Inflammatory macrophage treated with lipopolysaccharide for 4 hours (primary cell): ENCODE measurements at places on chromosomes 3 and 15.

DNA sequence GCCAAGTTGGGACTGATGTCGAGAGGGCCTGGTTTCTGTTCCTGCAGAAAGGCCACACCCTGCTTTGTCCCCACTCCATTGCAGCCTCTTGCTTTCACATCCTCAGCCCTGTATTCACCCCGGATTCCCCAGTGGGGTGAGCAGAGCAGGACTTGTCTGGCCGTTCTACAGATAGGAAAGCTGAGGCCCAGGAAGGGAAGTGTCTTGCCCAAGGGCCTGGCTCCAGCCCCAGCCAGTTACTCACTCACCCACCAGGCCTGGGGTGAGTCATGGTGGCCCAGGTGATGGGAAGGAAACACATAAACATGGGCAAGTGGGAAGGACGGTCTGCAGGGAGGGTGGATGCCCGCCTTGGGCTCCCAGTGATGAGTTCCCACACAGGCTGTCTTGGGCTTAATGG, 6.1 kb upstream of the DUSP7 start:
- peak; percentile 97 for DNase-seq

- no peak for DNase-seq
These were observed 429.2 kb upstream of the NR2F2 start for GRCh38 chr15:95901271-95901670.

DNA sequence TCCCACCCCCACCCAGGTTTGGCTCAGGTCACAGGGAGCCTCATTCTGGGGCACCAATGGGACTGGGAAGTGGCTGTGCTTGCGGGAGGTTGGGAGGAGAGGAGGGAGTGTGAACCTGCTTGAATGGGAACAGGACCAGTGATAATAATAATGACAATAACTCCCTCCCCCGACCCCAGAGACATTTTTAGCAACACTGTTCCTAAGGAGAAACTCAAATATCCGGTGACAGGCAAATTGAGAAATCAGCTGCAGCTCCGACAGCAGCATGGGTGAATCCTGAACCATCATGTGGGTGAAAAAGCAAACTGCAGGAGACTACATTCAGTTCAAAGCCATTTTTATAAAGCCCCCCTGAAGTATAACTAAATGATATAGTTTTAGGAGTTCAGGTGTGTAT, 11.6 kb upstream of the RPL29 start:
- no peak for DNase-seq

DNA sequence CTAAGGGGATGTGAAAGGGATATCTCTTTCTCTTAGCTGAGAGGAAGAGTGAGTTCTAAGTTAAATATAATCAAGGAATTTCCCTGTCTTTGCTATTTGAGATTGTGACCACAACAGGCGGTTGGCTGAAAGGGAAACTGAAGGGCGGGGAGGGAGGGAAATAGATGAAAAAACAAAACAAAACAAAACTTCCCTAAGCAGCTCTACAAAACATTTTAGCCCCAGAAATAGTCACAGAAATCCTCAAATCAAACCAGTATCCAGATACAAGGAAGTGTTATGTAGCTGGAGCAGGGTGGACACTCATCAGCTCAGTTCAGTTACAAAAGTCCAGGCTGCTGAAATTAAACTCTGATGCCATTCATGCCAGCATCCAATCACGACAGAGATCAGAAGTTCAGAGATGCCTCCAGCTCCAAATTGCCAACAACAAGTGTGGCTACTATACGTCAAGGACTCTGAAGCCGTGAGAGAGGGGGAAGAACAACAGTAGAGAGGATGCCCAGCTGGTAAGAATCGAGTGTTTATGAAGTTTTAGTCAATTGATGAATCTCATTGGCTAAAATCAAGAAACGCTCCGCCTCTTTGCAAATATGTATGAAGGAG, 319 bp upstream of the TP63 start:
- DNase-seq = peak; percentile 50

GRCh38 chr3:48596157-48596556, 1.0 kb upstream of the COL7A1 start:
- DNase-seq = no peak

GRCh38 chr3:23665741-23666140, 140.0 kb upstream of the UBE2E1 start:
- DNase-seq = no peak

- peak; percentile 9 for DNase-seq
These were observed 133.8 kb downstream of the GMNC start for GRCh38 chr3:190728574-190729246.

DNA sequence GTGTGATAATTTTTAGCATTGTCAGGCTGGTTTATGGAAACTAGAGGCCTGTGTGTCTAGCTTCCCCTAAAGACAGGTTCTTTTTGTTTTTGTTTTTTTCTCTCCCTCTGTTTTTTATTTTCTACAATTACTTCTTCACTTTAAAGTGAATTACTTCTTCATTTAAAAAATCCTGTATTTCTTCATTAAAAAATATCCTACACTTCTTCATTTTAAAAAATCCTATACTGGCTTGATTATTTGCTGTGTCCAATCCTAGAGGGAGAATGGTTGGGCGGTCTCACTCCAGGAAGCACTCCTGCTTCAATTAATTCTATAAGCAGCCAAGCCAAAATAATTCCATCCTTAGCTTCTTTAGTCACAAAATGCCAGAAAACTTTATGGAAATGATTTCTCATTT, 11.8 kb downstream of the ATG7 start:
- DNase-seq = peak; percentile 30

GRCh38 chr3:149579838-149580542, 77.8 kb downstream of the WWTR1 start:
- DNase-seq = peak; percentile 8

GRCh38 chr15:70247281-70247680, 149.6 kb upstream of the TLE3 start:
- DNase-seq = no peak

DNA sequence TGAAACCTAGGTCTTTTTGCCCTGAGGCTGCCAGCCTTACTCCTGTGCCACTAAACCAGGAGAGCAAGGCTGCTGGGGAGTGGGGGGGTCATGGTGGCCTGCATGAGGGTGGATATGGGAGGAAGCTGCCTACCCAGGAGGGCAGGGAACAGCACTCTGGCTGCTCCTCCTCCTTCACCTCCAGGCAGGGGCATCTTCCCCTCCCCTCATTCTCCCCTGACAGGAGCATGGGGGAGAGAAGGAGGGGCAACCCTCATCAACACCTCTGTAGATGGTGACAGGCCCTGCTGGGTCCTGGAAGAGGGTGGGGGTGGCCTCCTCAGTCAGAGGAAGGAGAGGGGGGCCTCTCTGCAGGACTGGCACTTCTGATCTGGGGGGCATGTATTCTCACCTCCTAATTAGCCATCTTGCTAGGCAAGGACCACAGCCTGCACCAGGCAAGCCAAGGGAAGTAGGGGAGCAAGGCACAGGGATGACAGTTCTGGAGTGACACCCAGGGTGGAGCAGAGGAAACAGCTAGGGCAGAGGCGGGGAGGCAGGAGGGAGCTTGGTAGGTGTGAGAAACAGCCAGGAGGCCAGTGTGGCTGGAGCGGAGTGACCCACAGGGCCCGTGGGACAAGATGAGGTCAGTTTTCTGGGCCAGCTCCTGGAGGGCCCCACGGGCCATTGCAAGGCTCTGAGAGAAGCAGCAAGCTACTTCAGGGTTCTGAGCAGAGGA, 4.9 kb downstream of the CCDC33 start:
- DNase-seq = no peak

DNA sequence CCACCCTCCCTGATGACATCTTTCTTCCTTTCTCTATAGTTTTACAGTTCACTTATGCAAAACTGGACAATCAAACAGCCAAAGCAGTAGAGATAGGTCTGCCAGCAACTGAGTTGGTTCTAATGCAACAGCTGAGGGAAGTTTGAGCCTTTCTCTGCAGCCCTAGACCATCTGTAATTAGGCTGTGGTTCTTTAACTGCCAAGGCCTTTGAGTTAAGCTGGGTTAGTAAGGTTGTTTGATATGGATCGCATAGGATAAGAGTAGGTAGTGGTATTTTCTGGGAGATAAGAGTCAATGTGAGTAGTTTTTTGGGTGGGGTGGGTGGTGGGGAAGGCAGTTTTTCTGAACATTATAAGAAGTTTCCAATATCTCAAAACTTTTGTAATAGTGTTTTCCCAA, 3.0 kb downstream of the RPL39L start:
- no peak for DNase-seq

DNA sequence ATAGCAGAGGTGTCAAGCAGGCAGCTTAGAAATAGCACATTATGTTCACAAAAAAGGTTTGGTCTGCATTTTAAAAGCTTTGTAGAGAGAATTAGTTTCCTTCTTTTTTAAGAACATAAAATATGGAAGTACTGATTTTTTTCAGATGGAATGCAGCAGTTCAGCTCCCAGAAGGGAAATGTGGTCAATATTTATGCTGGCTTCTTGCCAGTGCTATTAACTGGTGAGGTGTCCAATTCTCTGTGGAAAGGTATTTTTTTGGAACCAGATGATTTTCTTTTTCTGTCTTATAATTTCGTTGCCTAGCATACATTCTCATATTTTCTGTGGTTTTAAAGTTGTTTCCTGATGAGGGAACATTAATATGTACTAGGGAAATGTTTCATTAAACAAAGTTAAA, 211.4 kb upstream of the ZNF385D start:
- no peak for DNase-seq

DNA sequence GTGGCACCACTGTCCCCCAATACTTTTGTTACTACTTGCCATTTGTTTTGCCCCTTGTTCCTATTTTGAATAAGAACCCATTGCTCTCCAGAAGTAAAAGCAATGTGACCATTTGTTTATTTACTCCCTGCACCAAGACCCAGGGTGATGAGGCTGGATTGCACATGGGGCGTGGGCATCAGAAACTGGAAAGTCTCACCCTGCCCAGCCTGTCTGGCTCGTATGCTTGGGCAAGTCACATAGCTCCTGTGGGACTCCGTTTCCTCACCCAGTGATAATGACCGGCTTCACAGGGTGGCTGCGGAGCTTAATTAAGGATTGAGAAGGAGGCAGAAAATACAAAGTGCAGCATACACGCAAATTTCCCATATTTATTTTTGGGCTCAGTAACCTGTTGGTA, 167.7 kb upstream of the ICE2 start:
- DNase-seq = no peak

DNA sequence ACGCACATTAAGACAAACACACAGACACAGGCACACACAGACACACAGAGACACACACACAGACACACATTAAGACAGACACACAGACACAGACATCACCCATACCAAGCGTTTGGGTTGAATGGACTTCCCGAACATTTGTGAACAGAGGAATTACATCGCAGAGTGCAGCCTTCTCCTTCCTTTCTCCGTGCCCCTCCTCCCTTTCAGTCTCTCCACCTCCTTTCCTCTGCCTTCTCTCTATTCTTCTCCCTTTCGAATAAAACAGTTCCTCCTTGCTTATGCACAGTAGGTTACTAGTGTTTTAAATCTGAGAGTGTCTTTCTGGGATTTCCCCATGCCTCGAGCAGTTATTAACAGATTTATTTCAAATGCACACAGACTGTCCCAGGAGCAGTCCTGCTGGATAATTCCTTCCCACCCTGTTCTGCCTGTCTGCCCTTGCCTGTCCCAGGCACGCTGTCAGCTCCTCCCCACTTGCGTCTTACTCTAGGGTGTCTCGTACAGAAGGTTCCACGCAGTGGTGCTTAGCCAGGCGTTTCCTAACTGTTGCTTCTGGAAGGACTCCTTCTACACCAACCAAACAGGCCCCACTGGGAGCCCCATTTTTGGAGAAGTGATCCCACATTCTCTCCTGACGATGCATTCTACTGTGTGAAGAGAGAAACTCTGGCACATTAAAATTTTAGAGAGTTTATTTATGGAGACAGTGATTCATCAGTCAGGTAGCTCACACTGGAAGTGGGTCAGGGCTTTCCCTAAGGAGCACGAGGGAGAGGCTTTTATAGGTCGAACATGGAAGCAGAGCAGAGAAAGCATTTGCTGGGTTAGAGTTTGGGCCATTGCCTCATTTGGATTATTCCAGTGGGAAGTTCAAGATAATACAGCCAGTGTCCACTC, 163.8 kb downstream of the SV2B start:
- DNase-seq = peak; percentile 27

DNA sequence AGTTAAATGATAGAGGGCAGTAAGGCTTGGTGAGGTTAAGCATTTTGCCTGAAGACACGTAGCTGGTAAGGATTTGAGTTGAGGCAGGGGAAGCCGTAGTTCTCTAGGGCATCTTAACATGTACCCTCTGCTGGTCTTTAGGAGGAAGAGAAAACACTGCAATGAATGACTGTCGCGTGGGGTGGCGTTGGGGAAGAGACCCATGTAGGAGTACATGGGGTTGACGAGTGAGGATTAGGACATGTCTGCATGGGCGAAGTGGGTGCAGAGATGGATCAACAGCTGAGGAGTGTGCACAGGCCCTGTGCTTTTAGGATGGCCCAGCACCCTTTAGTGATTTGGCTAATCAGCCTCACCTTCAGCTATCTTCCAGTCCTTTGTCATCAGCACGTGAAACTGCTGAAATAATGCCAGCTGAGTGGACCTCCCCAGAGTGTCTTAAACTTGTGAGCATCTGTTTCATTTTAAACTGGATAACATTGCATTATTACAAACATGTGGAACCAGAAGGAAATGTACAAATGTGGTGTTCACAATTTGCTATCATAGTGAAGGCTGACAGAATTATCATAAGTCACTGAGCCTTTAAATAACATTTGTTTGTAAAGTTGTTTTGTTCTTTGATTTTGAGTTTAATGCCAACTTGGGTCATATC, 15.3 kb downstream of the P2RY14 start:
- peak; percentile 50 for DNase-seq

- DNase-seq = no peak
These were observed 330.2 kb downstream of the EPHB1 start for GRCh38 chr3:135125171-135125801.

- DNase-seq = no peak
These were observed 66.4 kb upstream of the RPL32 start for GRCh38 chr3:12907729-12908128.

DNA sequence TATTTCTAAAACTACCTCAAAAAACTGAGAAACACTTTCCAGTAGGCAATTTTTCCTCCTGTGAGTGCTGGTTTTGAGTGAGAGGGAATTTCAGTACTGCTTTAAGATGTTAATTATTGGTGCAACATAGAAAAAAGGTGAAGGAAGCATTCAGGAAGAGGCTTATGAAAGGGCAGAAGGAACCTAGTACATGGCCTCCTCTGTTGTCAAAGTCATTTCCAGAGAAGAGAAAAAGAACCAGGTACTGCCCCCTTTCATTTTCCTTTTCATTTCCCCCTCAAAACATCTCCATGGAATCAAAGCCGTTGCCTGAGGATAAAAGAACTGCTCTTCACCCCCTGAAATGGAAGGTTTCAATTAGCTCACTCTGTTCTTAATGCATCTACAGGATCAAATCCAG, 19.8 kb downstream of the RARRES1 start:
- DNase-seq = no peak

- no peak for DNase-seq
These were observed 15.5 kb upstream of the LOXL1 start for GRCh38 chr15:73910522-73911303.
